T1000 (cell line): ENCODE measurements at places on chromosomes 5 and 9.

DNA sequence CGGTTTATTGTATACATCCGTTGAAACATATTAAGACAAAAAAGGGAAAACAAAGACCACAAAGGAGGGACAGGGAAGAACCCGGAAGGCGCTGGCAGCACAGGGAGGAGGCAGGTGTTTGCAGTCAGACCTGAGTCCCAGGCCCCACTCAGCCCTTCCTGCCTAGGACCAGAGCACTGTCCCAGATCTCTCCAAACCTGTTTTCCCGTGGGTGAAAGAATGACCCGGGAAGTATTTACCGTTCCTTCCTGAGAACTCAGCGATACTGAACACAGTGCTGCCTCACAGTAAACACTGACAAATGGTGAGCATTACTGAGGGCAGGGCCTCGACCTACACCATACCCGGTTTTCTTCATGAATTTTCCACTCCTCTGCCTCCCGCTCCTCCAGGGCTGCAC is 1.2 kb downstream of the ABO start:
- no peak for DNase-seq

DNA sequence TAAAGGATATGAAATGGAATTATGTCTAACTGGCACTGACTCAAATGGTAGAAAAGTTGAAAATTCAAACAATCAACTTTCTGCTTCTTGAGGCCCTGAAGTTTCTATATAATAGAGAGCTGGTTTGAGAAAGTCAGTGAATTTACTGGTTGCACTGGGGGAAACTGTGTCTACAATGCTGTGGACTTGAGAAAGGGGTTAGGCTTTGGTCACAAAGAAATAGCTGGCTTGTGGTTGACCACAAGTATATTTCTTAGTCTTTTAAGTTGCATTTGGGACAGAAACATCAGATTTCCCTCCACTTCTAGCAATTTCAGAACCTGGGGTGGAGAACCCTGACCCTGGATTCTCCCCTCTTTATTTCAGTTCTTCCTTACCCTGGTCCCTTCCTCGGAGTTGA is 192.6 kb upstream of the ACTBL2 start:
- no peak for DNase-seq

DNA sequence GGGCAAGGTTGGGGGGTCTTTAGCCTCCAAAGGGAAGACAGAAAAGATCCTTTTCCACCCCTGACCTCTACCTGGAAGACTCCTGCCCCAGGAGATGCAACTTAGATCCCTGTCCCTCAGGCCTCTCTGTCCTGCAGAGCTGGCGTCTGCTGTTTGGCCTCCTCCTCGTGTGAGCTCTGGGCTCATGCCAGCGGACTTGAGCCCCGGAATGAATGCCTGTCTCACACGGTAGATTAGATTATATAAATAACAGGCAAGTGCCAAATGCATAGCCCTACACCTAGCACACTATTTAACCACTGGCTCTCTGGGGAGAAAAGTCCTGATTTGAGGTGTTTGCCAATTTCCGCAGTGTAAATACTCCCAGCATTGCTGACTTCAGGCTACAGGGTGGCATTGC is 1.4 kb upstream of the WNK2 start:
- DNase-seq, result no peak

- DNase-seq, result no peak
Observed at GRCh38 chr9:83167126-83167525, 104.2 kb upstream of the RASEF start.

GRCh38 chr9:124626276-124626675 is 119.1 kb upstream of the NR5A1 start:
- no peak for DNase-seq

DNA sequence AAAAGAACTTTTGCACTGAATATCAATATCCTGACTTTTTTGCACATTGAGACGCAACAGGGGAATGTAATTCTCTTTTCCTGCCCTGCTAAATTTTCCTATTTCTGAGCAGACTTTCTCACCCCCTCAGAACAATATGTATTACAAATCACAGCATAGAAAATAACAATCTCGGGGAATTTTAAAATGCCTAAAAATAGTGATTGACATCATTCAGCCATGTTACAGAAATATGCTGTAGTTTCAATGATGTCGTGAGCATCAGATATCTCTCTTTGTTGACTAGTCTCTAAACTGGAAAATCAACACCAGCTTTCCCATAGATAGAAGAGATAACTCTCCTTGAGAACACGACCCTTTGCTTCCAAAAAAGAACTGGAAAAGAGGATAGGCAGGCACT is 166.7 kb downstream of the ZDHHC21 start:
- no peak for DNase-seq

GRCh38 chr9:125407974-125408900 is 146.6 kb downstream of the GAPVD1 start:
- peak; percentile 65 for DNase-seq

DNA sequence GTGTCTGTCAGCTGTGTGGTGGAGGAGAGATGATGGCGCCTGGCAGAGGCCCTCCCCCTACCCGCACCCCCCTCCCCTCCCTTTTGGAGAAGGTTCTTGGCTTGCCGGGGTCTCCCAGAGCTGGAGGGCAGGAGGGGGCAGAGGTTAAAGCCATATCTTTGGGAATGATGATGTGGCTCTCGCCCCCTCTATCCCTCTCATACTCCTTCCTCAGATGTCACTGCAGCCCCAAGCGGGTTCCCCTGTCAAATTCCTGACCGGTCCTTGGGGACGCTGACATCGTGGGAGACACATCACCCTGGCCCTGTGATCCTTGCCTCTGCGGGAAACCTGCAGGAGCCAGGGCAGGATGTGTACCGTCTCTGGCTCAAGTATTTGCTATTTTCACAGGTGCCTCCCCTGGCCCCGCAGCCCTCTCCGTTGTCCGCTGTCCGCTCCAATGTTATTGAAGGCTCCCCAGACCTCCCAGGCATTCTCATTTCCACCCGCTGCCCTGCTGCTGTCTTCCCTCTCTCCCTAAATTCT is 109.5 kb downstream of the FOXD1 start:
- no peak for DNase-seq

DNA sequence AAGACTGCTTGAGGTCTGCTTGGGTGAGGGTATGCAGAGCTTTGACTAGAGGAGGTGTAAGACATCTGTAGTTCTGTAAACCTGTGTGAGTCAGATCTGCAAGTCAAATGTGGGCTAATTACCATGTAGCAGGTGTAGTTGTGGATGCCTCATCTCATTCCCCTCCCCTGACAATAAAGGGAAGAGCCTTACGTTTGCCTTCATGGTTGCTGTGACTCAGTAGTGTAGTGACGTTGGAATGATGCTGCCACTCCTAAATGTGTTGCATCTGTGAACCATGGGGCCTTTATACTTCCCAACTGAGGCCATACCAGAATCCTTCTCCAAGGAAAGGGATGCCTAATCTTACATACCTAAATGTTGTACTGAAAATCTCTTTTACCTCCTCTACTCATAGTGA is 26.0 kb downstream of the PRDM6 start:
- no peak for DNase-seq

- DNase-seq, result peak; percentile 61
Observed at GRCh38 chr9:124264823-124265233, 7.1 kb downstream of the NEK6 start.

DNA sequence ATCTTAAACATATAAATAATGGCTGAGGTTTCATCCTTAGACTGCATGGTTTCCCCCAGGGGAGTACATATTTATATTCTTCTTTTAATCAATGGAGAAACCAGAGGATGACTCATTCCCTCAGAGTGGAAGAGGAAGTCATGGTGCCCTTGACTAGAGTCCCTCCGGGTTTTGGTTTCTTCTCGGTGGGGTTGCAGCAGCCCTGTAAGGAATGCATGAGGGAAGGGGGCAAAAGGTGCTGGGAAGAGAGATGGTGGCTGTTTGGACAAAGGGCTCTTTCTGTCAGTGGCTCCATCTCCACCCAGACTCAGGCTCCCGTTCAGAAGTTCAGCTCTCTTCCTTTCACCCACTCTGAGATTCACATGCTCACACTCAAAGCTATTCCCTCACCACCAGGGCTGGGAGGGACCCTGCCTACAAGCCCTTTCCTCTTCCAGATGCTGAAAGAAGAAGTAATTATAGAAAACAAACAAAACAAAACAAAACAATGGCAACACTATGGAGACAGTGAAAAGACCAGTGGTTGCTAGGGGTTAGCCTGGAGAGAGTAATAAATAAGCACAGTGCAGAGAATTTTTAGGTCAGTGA is 129.8 kb upstream of the IL12B start:
- no peak for DNase-seq

GRCh38 chr5:146003852-146004251 is 67.5 kb downstream of the SH3RF2 start:
- DNase-seq, result no peak

DNA sequence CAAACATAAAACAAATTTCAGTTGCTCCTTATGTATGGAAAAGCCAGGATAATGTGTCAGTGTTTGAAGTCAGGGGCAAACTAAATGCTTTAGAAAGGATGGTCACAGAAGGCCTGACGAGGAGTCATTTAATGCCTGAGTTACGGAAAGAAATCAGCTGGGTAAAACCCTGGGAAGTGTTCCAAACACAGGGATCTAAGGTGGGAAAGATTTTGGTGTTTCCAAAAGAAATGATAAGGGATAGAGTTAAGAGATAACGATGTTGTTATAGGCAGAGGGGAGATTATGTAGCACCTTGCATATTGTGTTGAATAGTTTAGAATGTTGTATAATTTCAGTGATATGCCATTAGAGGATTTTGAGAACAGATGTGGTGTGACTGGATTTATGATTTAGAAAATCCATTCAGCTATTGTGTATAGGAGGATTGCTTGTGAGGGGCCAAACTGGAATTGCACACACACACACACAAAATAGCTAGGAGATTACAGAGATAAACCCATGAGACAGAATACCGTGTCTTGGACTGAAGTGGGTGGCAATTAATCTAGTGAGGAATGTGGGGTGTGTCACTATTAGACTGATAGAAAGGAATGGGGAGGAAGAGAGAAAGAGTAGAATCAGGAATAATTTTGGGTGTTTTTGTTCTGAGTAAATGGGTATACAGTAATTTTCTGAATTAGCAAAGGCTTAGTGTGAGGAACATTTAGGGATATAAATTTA is 274.2 kb upstream of the DAB2 start:
- no peak for DNase-seq

DNA sequence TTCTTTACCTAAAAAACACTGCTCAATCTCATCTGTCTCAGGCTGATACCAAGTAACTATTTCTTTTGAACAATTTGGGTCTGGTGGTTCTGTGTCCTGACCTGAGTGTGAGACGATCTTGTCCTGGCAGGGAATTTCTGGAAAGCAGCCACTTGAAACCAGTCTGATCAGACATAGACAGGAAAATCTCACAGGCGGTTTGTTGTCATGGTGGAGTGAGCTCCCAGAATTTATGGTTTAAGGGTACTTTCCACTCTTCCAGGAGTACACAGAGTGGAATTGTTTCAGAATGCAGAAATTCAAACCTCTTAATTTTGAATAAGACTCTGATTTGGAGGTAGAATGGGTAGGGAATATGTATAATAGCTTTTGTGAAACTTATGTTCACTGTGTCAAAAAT is 268.2 kb downstream of the ISL1 start:
- DNase-seq, result no peak

GRCh38 chr9:35518981-35519679 is 29.2 kb downstream of the RUSC2 start:
- no peak for DNase-seq

DNA sequence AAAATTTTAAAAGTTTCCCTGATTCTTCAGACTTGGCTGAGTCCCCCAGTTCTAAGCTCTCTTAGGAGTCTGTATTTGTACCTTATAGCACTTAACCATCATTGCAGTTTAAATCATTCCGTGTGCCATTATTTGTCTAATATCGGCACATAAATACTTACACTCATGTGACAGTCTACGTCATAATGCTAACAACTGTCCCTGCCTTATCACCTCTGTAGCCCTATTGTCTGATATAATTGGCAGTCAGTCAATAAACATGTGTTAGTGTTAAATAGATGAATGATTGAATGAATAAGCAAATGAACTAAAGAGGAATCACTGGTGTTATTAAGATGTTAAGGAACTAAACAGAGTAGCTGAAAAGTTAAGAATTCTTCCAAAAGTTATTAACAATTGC is 287.8 kb downstream of the EBF1 start:
- no peak for DNase-seq

GRCh38 chr5:77427998-77428397 is 64.1 kb downstream of the WDR41 start:
- no peak for DNase-seq
